ENCODE measurements at places on chromosomes 3 and 15.

DNA sequence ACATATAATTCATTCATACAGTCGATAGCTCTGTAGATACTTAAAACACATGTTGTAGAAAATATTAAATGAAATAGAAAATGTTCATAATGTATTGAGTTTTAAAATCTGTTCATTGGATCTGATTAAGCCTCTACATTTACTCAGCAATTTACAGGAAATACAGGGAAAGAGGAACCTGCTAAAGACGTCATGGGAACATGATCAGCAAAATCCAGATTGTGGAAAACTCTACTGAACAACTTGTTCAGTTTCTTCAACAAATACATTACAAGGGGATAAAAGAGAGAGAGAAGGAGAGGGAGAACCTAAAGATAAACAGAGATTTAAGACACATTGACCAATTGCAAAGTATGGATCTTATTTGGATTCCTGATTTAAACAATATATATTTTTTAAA is 46.7 kb downstream of the KLHL6 start:
- DNase-seq, result no peak

- DNase-seq, result no peak
Measured at GRCh38 chr3:87437765-87438164, 161.4 kb upstream of the POU1F1 start.

- no peak for DNase-seq
Measured at GRCh38 chr15:67382723-67383122, 128.1 kb downstream of the IQCH start.

- no peak for DNase-seq
Measured at GRCh38 chr3:187012609-187013051, 82.3 kb downstream of the ST6GAL1 start.

GRCh38 chr3:101216710-101217465 is 103.5 kb downstream of the IMPG2 start:
- no peak for DNase-seq

GRCh38 chr3:58238830-58239229 is 1.2 kb downstream of the ABHD6 start:
- DNase-seq, result no peak

GRCh38 chr3:102037209-102037608 is 187.9 kb downstream of the NFKBIZ start:
- no peak for DNase-seq
